Midbrain (tissue), 1 donor: ENCODE measurements at places on chromosomes 3 and 15.

DNA sequence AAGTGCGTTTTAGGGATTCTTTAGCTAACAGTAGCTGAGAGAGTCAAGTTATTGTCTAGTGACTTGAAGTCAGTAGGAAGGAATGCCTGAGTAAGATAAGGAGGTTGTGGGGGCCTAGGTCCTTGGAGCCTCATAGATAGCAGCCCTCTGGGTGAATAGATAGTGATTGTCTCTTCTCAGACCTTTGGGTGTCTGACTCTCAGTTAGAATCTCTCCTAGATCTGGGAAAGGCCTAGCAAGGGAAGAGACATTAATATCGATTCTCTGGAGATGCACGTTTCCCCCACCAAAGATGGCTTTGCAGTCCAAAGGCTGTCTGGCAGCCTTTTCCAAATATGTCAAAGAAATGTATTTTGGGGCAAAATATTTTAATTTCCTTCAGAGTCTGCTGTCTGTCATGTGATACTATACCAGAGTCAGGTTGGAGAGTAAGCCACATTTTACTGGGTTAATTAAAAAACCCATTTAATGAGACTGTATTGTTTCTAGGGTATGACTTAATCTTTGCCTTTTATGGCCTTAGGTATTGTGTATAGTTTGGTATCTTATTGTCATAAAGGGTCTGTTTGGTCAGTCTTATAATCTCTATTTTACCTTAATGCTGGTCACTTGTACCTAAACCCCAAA lies 92.2 kb downstream of the ST6GAL1 start:
- DNase-seq: no peak

- peak; percentile 44 for DNase-seq
Measured at GRCh38 chr3:125120379-125121122, 64.8 kb upstream of the HEG1 start.

DNA sequence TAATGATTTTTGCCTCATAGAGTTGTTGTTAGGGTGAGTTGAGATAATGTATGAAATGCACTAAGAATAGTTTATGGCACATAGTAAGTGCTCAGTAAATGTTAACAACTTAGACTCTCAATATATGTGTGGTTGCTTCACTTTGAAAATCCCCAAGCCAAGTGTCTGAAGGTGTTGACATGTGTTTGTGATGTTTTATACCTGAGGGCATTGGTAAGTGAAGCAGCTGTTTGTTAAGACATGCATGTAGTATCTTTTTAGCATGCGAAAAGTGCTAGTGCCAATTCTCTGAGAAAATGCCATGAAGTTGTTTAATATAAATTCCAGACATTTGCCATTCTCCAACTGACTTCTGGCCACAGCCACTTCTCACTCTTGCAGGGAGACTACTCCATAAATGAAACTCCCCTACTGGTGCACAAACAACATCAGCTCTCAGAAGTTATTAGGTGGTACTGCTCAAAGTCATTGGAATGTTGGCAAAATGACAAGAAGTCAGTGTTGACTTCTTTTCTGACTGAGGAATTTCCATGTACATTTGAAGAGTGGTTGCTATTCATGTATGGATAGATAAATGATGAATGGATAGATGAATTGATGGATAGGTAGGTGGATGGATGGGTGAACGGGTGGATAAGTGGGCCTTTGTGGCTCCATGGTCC lies 103.6 kb upstream of the NUDT16 start:
- no peak for DNase-seq

DNA sequence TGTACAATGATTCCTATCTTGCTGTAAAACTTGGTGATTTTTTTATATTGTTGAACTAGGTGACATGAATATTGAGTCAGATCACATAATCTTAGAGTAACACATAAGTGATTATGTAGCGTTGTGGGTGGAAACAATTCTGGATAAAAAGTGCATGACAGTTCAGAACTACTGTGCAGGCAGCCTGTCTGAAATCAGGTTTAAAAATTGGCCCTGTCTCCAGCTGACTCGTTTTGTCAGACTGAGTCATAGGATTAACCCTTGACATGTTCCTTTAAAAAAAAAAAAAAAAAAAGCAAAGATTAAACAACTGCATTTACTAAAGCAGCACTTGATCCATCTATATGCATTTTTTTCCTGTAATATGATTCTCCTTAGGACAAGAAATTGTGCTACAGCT lies 160.0 kb upstream of the CGNL1 start:
- DNase-seq: no peak

DNA sequence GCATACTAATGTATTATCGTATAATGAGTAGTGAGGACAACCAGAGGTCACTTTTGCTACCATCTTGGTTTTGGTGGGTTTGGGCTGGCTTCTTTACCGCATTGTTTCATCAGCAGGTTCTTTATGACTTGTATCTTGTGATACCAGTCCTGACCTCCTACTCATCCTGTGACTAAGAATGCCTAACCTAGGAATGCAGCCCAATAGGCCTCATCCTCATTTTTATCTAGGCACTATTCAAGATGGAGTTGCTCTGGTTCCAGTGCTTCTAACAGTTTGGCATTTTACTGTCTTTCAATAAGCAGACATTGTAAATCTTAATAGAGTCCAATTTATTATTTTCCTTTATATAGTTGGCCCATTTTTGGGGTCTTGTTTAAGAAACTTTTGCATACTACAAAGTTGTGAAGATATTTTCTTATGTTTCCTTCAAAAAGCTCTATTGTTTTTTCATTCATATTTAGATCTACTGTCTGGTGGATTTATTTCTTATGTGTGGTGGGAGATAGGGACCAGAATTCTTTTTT lies 60.8 kb upstream of the RNU6-1 start:
- no peak for DNase-seq

DNA sequence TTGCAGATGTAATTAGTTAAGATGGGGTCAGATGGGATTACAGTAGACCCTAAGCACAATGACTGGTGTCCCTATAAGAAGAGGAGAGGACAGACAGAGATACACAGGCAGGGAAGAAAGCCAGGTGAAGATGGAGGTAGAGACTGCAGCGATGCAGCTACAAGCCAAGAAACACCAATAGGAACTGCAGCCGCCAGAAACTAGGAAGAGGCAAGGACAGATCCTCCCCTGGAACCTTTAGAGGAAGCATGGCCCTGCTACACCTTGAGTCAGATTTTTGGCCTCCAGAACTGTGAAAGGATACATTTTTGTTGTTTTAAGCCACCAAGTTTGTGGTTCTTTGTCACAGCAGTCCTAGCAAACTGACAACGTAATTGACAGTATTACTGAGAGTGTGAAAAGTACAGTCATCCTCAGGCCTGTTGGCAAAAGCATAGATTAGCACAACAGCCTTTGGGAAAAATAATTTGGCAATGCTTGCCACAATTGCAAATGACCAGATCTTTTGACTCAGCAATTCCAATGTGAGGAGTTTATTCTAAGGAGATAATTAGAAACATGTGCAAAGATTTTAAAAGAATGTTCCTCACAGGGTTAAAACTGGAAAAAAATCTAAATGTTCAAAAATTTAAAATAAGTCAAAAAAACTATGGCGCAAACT lies 82.6 kb upstream of the TJP1 start:
- DNase-seq: no peak

DNA sequence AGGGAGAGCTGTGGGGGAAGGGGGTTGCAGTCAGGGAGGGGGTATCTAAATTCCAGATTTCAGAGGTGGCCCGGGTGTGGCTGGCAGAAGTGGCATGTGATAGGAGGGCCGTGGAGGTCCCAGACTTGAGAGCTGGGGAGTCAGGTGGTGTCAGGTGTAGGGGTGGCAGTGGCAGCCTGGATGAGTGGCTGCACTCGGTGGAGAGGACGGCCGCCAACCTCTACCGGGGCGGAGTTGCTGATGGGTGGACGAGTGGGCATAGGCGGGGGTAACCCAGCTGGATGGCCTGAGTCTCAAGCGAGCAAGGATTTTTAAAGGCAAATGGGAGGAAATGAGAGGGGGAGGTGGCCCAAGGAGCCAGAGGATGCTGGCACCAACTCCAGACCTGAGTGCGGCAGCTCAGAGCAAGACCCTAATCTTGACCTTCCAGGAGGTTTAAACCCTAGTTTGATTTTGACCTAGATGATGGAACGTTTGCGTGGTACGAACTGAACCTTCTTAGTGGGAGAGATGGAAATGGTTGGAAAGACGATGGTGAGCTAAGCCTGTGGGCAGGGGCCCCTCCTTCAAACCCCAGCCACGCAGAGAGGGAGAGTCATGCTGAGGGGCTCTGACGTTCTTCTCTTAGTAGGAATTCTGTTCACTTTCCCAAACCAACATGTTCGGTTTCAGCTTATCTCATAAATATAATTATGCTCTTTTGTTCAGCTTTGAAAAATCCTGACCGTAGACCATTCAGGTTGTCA lies 8.0 kb downstream of the TRAK1 start:
- no peak for DNase-seq

GRCh38 chr3:170572665-170573253 lies 13.1 kb downstream of the SLC7A14 start:
- DNase-seq: no peak

- DNase-seq: no peak
Measured at GRCh38 chr15:46946953-46947352, 770.4 kb upstream of the SEMA6D start.

GRCh38 chr3:186985661-186986364 lies 55.5 kb downstream of the ST6GAL1 start:
- DNase-seq: no peak

DNA sequence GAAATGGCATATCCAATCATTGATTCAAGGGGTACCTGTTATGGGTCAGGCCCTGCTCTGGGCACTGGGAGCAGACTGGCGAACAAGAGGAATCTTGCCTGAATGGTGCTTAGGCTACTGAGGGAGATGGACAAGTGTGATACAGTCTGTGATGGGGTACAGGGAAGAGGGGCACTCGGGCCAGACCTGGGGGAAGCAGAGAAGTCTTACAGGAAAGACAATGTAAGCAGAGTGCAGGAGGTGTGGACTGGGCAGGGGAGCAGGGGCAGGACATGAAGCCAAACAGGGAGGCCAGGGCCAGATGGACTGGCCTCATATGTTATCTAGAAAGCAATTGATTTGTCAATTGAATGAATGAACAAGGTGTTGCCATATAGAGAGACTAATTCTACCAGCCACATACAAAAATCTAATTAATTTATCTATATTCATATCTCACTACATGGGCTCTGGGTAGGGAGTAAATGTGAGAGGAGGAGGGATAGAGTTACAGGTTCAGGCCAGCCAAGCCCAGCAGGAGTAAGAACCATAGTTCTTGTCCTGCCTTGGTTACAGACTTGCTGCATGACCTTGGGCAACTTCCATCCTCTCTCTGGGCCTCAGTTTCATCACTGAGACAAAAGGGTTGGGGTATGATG lies 3.6 kb upstream of the IGDCC4 start:
- DNase-seq: no peak

DNA sequence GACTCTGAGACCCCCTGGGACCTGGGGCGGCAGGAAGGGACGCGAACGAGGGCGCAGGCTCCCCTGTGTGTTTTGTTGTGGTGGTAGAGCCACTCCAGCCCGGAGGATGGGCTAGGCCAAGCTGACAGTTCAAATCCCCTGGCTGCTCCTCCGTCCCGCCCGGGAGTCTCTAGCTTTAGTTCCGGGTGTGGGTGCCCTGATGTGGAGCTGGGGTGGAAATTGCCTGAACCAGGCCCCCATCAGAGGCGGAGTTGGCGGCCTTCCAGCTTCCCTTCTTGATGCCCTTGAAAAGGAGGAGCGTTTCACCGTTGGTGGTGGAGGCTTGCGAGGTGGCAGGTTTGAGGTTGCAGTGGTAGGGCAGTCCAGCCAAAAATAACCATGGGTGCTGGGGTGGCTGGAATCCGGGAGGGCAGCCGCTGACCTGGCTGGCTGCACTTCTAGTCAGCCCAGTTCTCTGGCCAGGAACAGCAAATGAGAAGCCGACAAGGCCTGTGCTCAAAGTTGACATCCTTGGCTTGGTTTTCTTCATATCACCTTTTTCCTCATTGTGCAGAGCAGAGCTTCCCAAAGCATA lies 817 bp downstream of the CLK3 start:
- DNase-seq: peak; percentile 11

- DNase-seq: no peak
Measured at GRCh38 chr3:72081471-72082185, 296.7 kb upstream of the PROK2 start.

- no peak for DNase-seq
Measured at GRCh38 chr3:197125636-197126035, 96.0 kb upstream of the MELTF start.

- peak; percentile 23 for DNase-seq
Measured at GRCh38 chr3:71708476-71709105, 16.6 kb downstream of the EIF4E3 start.

- no peak for DNase-seq
Measured at GRCh38 chr3:171508206-171508605, 48.0 kb upstream of the TNIK start.

- no peak for DNase-seq
Measured at GRCh38 chr3:114221165-114221880, 16.1 kb downstream of the ZNF80 start.

DNA sequence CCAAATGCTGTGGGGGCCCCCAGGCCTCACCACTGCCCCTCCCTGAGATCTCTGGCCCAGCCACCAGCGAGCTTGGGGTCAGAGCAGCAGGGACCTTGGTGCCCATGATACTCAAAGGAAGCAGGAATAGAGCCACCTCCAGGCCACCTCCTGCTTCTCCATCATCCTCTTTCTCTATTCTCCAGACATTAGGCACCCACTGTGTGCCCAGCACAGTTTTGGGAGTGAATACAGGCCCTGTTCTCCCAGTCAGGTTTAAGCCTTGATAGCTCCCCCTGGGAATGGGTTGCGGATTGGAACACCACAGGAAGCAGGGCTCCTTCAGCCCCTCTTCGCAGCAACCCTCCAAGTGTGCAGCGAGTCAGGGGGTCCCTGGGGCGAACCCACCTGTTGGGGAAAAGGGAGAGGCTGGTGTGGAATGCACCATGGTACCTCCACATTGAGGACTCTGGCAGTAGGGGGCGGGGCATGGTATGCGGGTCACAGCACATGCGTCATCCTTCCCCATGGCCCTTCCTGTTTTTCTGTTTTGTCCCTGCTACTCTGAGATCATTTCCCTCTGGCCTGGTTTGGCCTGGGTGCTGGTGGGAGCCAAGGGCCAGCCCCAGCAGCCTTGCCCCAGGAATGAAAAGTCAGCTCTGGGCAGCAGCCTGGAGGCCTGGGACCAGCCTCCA lies 14.2 kb upstream of the SEMA3B start:
- DNase-seq: no peak

GRCh38 chr3:142941373-142942123 lies 21.9 kb downstream of the PAQR9 start:
- no peak for DNase-seq

GRCh38 chr15:19987389-19988048 lies 554.1 kb downstream of the GOLGA6L6 start:
- no peak for DNase-seq

GRCh38 chr15:81176291-81176893 lies 20.3 kb upstream of the IL16 start:
- no peak for DNase-seq

- DNase-seq: no peak
Measured at GRCh38 chr3:94083261-94083660, 20.4 kb downstream of the NSUN3 start.

DNA sequence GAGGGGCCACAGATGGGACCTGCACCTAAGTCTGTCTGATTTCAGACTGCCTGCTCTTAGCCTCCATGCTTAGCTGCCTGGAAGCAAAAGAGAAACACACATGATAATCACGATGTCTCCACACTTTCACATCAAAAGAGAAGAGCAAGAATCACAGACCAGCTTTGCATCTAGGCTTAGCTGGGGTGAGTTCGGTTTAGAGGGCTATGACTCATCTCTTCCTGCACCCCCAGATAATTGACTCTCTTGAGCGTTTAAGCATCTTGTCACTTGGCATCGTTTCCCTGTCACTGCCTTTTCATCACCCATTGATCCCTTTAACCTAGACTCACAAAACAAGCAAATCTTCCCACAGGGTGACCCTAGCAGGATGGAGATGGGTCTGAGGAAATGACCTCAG lies 124.0 kb downstream of the NTRK3 start:
- DNase-seq: no peak
